GM19239 (cell line): ENCODE measurements at places on chromosomes 5 and 9.

DNA sequence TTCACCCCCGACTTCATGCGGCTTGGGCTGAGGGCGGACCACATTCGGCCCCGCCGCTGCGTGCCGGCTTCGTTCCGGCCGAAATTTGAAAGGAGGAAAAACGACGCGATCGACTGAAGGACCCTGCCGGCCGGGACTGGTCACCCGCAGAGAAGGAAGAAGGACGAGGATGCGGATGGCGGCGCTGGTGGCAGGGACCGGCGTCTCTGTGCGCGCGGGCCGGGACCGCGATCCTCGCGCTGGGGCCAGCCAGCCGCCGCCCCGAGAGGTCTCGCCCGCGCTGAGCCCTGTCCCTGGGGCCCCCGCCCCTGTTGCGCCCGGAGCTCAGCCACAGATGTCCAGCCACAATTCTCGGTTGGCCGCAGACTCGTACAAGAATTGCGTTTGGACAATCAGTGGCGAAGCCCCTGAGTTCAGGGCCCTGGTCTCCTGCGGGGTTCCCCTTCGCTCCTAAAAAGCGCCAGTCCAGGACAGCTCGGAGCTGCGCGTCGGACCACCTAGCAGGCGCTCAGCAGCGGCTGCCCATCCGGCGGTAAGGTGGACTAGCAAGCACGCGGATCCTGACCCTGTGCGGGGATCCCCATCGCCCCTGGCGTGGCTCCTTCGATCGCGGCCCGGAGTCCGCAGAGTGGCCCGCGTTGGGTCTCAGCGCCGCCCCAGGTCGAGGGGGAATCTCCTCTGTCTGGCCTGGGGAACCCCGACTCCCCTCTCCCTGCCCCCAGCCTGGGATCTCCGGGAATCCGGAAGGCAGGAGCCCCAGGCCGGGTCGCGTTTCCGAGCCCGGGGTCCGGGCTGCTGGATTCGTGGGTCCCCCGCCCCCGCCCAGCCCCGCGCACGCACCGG lies 21.3 kb downstream of the URM1 start:
- no peak for DNase-seq

GRCh38 chr9:94787266-94787665 lies 60.8 kb downstream of the AOPEP start:
- DNase-seq: no peak

GRCh38 chr9:16640649-16641048 lies 229.8 kb downstream of the BNC2 start:
- DNase-seq: no peak

GRCh38 chr5:63456279-63456678 lies 506.0 kb downstream of the HTR1A start:
- DNase-seq: no peak
